Testis (tissue), 5 donors: ENCODE measurements at places on chromosomes 12 and 14. TPM values are rescaled to one million over a fixed set of nuclear protein-coding genes. Genes with fewer than 3 reads are reported as not detected.

The NKX2-1 gene
- polyA plus RNA-seq = not detected

DNA sequence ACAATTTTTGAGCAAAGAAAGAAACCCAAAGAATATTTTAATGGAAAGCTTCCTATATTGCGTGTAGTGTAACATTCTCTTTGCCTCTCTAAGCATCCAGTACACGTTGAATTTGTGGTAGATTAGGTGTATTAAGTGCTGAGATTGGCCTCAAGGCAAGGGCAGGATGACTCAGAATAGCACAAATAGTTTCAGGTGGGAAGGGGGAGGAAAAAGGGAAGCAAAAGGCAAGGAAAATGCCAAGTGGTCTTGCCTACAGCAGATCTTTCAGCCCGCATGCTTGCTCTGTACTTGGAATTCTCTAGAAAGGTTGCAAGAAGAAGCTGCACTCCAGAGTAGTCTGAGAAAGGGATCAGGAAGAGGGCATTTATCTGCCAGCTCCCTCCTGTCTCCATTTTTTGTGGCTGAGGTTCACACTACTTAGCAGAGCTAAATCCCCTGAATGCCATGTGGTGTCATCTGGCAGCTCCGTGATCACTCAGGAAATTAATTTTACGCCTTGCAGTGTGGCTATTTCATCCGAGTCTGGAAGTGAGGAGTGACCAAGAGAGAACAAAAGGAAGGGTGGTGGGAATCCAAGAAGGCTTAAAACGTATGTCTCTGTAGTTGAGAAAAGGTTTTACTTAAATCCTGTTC, 28.5 kb downstream of the CDKN1B start:
- no peak for DNase-seq

- no peak for DNase-seq
These were observed 258.1 kb downstream of the MED13L start for GRCh38 chr12:116019415-116019814.

DNA sequence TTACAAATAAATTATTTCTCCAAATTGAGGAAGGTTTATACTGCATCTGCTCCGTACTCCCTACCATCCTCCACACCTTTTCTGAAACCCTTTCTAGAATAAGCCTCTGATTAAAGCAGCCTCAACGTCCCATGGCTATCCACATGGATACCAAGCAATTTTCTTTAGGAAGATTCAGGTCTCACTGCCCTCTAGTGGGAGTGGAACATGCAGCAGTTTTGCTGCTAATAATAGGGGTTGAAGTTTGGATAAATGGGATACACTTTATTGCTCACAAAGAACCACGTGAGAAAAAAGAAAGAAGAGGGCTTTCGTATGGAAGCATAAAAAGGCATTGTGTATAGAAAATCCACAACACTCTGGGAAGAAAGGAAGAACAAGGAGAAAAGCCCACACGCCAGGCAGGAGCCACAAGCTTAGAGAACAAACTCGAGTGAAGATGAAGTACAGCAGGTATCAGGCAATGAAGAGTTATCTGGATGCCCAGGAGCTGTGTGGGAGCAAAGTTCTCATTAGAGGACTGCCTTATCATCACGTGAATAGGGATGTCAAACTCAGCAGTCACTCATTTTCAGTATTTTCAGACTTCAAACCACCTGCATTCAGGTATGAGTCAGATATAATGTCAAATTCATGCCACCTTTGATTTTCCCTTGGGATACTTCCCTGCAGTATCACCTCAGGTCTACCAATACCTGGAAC, 45.8 kb downstream of the CCER1 start:
- peak; percentile 66 for DNase-seq

The RNFT2 gene
- polyA plus RNA-seq = 11.7 TPM

- DNase-seq = peak; percentile 20
These were observed 1.7 kb downstream of the MGST1 start for GRCh38 chr12:16349131-16349460.

The GDF3 gene
- polyA plus RNA-seq = not detected

GRCh38 chr14:71380271-71380670, 473.0 kb downstream of the PCNX1 start:
- no peak for DNase-seq

The NOVA1 gene
- 15.5 TPM for polyA plus RNA-seq
